Fibroblast of skin of right biceps (primary cell): ENCODE measurements at places on chromosomes 7 and 10.

DNA sequence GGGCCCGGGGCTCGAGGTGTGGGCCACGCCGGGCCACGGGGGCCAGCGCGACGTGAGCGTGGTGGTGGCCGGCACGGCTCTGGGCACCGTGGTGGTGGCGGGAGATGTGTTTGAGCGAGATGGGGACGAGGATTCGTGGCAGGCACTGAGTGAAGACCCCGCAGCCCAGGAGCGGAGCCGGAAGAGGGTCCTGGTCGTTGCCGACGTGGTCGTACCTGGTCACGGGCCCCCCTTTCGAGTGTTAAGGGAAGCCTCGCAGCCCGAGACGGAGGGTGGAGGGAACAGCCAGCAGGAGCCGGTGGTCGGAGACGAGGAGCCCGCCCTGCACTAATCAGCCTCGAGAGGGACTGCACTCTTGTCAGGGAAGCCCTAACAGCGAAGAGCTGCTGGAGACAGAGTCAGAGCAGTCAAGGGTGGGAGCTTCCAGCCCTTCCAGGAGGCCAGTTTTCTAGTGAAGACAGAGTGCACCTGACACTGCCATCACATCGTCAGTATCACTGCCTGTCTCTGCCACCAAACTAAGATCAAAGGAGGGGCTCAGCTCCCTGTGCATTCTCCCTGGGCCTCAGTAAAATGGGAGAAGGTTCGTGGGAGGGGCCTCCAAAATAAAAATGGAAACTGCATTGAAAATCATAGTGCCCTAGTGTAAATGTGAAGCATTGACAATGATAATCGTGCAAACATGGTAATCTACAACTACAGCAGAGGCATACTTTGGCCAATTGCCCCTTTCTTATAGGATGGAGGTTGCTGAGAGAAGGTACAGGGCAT lies 1.3 kb downstream of the MBLAC1 start:
- peak; percentile 28 for DNase-seq

DNA sequence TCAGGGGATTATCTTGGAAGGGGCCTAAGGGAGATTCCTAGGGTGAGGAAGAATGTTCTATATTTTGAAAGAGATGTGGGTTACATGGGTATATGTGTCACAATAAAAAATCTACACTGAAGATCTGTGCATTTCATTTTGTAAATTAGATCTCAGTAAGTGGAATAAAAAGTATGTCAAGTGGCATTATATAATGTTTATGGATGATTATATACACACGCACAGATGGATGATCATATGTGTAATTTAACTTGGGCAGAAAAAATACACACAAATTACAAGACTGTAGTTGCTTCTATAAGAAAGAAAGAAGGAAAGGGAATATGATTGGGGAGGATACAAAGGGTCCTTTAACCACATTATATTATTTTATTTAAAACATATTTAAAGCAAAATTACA lies 18.5 kb downstream of the ASZ1 start:
- no peak for DNase-seq

- no peak for DNase-seq
Observed at GRCh38 chr10:97078261-97078937, 107.4 kb downstream of the SLIT1 start.

DNA sequence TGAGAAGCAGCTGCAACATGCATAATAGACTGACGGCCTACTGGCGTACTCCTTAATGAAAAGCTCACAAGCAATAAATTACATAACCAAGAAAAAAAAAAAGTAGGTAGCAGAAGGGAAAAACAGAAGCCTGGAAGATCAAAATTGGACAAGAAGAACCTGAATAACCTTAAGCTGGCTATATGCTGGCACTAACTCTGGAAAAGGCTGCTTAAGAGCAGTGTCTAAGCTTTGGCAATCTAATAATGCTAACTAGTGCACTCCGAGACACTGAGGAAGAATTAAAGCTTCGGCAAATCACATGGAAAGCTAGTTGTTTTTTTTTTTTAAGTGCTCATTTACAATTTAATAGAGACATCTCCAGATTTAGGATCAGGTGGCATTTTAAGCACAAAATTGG lies 441.9 kb downstream of the PARD3 start:
- DNase-seq = no peak

DNA sequence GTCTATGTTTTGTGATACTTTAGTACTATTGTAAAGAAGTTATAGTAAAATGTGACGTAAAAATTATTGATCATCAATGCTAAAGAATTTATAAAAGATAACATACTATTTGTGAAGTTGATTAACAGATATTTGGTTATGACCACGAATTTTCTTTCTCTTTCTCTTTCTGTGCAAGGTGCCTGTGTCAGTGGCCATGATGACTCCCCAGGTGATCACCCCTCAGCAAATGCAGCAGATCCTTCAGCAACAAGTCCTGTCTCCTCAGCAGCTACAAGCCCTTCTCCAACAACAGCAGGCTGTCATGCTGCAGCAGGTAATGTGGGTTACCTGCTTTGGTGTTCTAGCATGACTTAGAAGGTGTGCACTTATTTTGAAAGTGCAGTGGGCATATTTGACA lies 213.7 kb downstream of the FOXP2 start:
- DNase-seq = no peak

- DNase-seq = no peak
Observed at GRCh38 chr10:22022257-22023032, 18.9 kb upstream of the DNAJC1 start.

DNA sequence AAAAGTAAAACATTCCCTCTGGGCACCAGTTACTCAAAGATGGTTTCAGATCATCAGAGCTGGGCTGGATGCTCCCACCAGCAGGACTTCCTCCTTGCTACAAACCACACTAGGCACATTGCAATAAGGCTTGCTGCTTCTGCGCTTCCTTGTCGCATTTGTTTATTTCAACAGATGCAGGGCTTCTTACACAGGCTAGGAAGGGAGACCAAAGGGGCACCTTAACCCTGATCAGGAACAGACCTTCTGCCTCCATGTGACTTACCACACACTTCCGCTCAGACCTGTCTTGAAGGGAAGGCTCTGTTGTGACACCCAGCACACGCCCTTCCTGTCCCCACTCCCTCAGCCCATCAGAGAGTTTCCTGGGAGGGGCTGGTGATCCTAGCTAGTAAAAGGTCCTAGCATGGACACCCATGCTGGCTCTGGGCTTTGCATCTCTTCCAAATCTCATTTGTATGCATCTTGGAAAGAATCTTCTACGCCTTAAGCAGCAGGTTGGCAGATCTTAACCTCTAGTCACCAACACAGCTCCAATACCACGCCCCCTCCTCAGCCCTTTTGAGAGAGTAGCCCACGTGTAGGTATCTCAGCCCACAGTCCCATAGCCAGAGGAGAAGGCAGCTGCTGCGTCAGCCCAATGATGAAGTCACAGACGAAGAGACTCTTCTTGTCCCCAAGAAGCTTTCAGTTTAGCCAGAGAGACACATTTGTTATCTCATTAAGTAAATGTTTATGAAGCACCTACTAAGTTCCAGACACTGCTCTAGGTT lies 47.1 kb upstream of the SVIL start:
- DNase-seq = no peak

DNA sequence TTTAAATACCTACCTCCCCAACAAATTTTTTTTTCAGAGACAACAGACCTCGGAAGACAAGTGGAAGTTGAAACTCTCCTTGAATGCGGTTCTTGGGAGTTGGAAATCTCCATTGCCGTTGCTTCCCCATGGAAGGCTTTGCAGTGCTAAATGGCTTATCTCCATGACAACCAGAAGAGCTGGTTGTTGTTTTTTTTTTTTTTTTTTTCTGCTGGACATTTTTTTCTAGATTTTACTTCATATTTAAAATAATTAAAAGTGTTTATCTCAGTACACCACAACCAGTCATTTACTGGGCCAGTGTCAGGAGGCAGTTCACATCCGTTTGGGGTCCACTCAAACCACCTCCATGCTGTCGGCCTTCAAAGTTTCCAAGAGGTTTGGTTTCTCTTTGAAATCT lies 348.5 kb upstream of the PRKCQ start:
- no peak for DNase-seq

- no peak for DNase-seq
Observed at GRCh38 chr7:82057476-82057875, 287.6 kb upstream of the HGF start.
